ENCODE measurements at places on chromosomes 7 and 10. TPM values are rescaled to one million over a fixed set of nuclear protein-coding genes. Genes with fewer than 3 reads are reported as not detected.

DNA sequence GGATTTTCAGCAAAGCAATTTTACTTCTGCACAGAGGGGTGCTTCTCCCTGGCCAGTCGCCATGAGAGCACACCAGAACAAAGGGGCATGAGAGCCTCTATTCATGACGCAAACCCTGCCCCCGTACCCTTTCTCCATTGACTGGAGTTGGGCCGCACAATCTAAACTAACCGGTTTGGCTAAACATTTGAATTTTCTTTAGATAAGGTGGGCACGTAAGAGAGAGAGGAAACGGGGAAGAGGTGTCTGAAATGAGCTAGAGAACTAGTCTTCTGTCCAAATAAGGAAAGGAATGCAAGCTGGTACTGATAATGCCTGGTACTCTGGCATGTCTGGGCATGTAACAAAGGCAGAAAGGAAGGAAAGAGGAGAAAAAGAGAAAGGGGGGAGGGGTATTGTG, 13.2 kb upstream of the SCIN start:
- no peaks in the 10 kb centered on the region for H3K4me1 ChIP-seq
- no peaks in the 10 kb centered on the region for H3K27me3 ChIP-seq
- DNase-seq, result no peak
- no peak overlapping the region for H3K4me3 ChIP-seq

DNA sequence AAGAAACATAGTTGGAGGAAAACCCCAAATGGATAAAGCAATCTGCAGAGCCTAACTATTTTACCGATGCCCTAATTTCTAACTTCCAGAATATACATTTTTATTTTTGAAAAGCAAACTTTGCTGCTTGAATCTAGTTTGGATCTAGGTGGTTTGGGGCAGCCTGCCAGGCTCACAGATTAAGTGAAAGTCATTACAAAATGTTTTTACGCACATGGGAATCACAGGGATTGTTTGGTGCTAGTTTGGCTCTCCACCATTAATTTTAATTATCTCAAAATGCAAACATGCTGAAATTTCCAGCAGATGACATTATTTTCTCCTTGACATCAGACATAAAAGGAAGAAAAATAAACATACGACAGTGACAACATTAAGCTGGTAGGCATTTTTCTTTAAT, 166.7 kb upstream of the INHBA start:
- peak overlapping the region; percentile 39 for H3K27ac ChIP-seq
- DNase-seq, result no peak
- H3K4me3 ChIP-seq, result no peak overlapping the region

DNA sequence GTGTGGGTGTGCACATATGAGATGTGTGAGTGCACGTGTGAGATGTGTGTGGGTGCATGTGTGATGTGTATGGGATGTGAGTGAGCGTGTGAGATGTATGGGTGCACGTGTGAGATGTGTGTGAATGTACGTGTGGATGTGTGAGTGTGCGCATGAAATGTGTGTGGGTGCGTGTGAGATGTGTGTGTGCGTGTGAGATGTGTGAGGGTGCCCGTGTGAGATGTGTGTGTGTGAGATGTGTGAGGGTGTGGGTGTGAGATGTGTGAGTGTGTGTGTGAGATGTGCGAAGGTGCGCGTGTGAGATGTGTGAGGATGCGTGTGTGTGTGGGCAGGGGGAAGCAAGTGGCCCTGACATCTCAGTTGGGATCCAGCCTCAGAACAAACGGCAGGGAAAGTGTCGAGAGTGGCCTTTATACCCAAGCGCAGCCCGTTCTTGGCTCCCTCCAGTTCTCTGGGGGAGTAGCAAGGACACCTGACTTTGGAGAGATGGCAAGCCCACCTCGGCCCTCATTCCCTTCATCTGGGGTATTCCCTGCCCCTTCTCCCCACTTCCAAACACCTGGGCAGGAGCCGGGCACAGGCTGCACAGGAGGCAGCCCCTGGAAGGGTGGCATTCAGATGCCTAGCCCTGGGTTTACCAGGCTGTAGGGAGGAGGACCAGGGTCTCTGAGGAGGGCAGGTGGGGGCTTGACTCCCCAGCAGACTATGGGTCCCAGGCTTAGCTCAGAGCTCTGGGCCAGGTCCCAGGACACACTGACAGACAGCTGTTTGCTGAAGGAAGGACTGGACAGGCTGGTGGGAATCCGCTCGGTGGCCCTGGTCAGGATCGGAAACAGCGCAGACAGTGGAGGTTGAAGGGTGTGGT, 31.6 kb downstream of the PPIF start:
- DNase-seq, result no peak
- no peak overlapping the region for H3K4me3 ChIP-seq
- no peaks in the 10 kb centered on the region for H3K27me3 ChIP-seq
- peak overlapping the region; percentile 77 for H3K27ac ChIP-seq

DNA sequence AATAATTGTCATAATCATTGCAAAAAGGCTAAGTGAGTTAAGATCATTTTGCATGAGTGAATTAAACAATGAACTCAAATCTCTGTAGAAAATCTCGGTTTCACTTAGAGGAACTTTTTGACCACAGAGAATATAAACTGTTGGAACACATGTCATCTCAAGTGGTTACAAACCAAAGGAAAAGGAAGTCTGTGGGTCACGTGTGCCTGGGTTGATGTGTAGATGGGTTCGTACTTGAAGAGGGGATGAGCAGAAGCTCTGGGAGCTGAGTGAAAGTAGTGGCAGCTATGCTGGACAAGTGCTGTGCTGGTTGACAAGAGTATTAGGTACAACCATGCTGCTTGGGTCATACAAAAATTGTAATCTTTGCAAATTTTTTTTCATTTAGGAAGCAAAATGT, 35.0 kb downstream of the GLRX3 start:
- H3K27me3 ChIP-seq, result no peaks in the 10 kb centered on the region
- no peaks in the 10 kb centered on the region for H3K4me1 ChIP-seq
- H3K4me3 ChIP-seq, result no peak overlapping the region
- no peaks in the 10 kb centered on the region for H3K36me3 ChIP-seq
- no peak for DNase-seq

DNA sequence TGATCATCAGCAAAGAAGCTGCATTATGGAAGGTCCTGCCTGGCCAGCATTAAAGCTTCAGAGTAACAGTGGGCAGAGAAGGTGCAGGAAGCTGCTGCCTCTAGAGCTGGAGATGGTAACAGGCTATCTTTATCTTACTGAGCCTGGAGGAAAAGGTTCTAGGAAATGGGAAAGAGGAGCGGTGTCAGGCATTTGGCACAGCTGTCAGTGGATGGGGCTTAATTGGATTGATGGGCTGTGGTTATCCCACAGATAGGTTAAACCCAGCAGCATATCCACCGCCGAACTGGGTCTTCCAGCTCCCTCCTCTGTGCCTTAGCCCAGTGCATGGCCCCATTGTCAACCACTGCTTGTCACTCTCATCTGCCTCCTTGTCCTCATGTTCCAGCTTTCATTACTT, 127.6 kb downstream of the CCNY start:
- H3K4me1 ChIP-seq, result no peaks in the 10 kb centered on the region
- DNase-seq, result no peak
- H3K27me3 ChIP-seq, result no peaks in the 10 kb centered on the region
- no peak overlapping the region for H3K27ac ChIP-seq
- no peaks in the 10 kb centered on the region for H3K36me3 ChIP-seq

GRCh38 chr10:67666416-67667034, 29.5 kb downstream of the CTNNA3 start:
- no peaks in the 10 kb centered on the region for H3K4me1 ChIP-seq
- no peak overlapping the region for H3K4me3 ChIP-seq
- no peaks in the 10 kb centered on the region for H3K27me3 ChIP-seq

DNA sequence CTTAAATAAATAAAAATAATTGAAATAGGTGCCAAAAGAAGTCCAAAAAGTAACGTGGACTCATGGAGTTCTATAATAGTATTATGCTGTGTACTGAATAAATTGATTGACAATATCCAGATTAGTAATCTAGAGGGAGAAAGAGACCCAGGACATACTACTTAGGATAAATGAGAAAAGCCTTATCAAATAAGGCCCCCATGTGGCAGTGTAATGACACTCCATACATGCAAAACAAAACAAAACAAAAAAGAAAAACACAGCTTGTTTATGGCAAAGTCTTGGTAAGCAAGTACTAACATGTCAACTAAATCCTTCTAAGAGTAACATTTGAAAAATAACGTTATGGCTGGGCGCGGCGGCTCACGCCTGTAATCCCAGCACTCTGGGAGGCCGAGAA, 3.6 kb upstream of the RUNDC3B start:
- no peak overlapping the region for H3K27ac ChIP-seq
- DNase-seq, result no peak
- H3K4me3 ChIP-seq, result no peak overlapping the region
- peaks cover 5% of the 10 kb centered on the region for H3K27me3 ChIP-seq

GRCh38 chr7:137626469-137627067, 220.2 kb downstream of the DGKI start:
- H3K27ac ChIP-seq, result no peak overlapping the region
- no peak overlapping the region for H3K4me3 ChIP-seq
- H3K27me3 ChIP-seq, result no peaks in the 10 kb centered on the region
- no peak for DNase-seq
- H3K4me1 ChIP-seq, result no peaks in the 10 kb centered on the region

- no peaks in the 10 kb centered on the region for H3K27me3 ChIP-seq
- no peak overlapping the region for H3K4me3 ChIP-seq
- no peaks in the 10 kb centered on the region for H3K36me3 ChIP-seq
- H3K27ac ChIP-seq, result no peak overlapping the region
Measured at GRCh38 chr7:159130820-159131219, 13.8 kb downstream of the VIPR2 start.

- no peaks in the 10 kb centered on the region for H3K36me3 ChIP-seq
- DNase-seq, result no peak
- no peaks in the 10 kb centered on the region for H3K27me3 ChIP-seq
- no peak overlapping the region for H3K4me3 ChIP-seq
- H3K27ac ChIP-seq, result no peak overlapping the region
Measured at GRCh38 chr7:96649981-96650380, 59.7 kb downstream of the SEM1 start.

DNA sequence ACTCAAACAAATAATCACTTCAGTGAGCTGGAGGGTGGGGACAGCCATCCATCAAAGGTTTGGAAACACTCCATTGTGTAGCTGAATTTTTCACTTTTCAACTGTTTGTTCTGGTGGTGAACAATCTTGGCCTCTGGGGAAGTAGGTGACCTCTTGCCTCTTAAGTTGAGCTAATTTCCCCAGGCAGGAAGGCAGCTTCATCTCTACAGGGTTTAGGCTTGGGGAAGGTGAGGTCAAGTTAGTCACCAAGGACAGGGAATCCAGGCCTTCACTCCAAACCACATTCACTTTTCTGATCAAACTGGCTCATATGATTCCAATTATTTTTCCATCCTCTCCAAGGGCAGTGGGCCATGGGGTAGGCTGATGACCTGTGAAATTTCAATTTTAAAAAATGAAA, 138.3 kb upstream of the HABP2 start:
- peaks cover 4% of the 10 kb centered on the region for H3K4me1 ChIP-seq
- no peak for DNase-seq
- no peaks in the 10 kb centered on the region for H3K36me3 ChIP-seq
- no peak overlapping the region for H3K27ac ChIP-seq

- no peaks in the 10 kb centered on the region for H3K36me3 ChIP-seq
- H3K27ac ChIP-seq, result peak overlapping the region; percentile 29
- H3K4me1 ChIP-seq, result peaks cover 15% of the 10 kb centered on the region
- no peaks in the 10 kb centered on the region for H3K27me3 ChIP-seq
- no peak overlapping the region for H3K4me3 ChIP-seq
Measured at GRCh38 chr10:88542522-88542921, 40.6 kb downstream of the RNLS start.

DNA sequence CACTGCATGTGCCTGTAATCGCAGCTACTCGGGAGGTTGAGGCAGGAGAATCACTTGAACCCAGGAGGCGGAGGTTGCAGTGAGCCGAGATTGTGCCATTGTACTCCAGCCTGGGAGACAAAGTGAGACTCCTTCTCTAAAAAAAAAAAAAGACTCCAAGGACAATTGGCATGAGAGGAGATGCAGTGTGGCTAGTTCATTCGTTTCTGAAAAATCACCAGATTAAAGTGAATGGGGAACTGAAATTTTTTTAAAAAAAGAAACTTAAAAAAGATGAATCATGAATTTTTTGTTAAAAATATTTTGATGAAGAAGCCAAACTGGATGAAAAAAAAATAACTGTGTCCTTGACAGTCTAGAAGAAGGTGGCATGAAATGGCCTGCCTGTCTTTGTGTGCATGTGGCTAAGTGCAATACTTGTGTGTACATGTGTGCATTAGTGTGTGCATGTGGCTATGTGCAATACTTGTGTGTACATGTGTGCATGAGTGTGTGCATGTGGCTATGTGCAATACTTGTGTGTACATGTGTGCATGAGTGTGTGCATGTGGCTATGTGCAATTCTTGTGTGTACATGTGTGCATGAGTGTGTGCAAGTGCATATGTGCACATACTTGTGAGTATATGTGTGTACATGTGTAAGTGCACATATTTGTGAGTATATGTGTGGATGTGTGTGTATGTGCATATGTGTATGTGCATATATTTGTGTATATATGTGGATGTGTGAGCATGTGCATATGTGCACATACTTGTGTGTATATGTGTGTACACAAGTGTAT, 391.7 kb upstream of the KLF6 start:
- H3K27ac ChIP-seq, result no peak overlapping the region
- no peak for DNase-seq
- peaks cover 2% of the 10 kb centered on the region for H3K4me1 ChIP-seq
- H3K4me3 ChIP-seq, result no peak overlapping the region
- H3K36me3 ChIP-seq, result no peaks in the 10 kb centered on the region

DNA sequence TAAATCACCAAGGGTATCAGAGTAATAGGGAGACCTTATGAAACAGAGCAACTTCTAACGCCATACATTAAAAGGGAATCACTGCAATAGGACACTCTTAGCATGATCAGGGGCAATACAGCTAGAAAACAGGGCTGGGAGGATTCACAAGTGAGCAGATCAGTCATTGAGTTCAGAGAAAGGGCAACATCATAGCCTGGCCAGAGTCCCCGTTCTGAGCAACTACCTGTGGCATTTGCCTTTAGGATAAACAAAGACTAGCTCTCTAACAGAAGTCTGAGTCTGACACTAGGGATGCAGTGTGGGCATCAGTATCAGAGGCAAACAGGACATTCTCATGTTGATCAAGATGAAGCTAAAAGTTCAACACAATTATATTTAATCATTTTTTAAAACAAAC, 297.9 kb downstream of the DGKB start:
- H3K4me3 ChIP-seq, result no peak overlapping the region
- DNase-seq, result no peak
- H3K27me3 ChIP-seq, result no peaks in the 10 kb centered on the region
- no peak overlapping the region for H3K27ac ChIP-seq
- H3K36me3 ChIP-seq, result no peaks in the 10 kb centered on the region
- no peaks in the 10 kb centered on the region for H3K4me1 ChIP-seq

FOXI2 gene
- total RNA-seq, result 0.59 TPM

SEC24C gene
- total RNA-seq, result 42.0 TPM

GIMAP2 gene
- 7.2 TPM for total RNA-seq

ADAM22 gene
- total RNA-seq, result 4.2 TPM

C10orf67 gene
- total RNA-seq, result 1.6 TPM

SYT15 gene
- total RNA-seq, result 5.7 TPM

TRIL gene
- 1.2 TPM for total RNA-seq

Data from tibial nerve (tissue), 4 donors.